Fibroblast of skin of scalp (primary cell): ENCODE measurements at places on chromosomes 11 and 22.

GRCh38 chr11:9126636-9127035 is 35.2 kb upstream of the SCUBE2 start:
- DNase-seq, result no peak

DNA sequence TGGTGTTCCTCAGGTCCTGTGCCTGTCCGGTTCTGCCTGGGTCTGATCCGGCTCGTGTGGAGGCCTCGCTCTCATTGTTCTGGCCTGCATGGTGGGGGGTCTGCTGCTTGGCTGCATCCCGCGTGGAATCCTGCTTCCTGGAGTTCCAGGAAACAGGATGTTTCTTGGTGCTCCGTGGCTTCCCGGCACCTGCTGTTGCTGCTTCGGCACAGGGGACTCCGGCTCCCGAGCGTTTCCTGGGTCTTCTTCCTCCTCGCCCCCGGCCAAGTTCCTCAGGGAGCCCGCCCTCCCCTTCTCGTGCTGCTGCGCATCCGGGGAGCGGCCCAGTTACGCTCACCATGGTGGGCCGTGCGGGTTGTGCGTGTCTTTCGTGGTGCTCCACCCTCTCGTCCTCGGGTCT is 29.9 kb downstream of the GLB1L2 start:
- DNase-seq, result no peak

DNA sequence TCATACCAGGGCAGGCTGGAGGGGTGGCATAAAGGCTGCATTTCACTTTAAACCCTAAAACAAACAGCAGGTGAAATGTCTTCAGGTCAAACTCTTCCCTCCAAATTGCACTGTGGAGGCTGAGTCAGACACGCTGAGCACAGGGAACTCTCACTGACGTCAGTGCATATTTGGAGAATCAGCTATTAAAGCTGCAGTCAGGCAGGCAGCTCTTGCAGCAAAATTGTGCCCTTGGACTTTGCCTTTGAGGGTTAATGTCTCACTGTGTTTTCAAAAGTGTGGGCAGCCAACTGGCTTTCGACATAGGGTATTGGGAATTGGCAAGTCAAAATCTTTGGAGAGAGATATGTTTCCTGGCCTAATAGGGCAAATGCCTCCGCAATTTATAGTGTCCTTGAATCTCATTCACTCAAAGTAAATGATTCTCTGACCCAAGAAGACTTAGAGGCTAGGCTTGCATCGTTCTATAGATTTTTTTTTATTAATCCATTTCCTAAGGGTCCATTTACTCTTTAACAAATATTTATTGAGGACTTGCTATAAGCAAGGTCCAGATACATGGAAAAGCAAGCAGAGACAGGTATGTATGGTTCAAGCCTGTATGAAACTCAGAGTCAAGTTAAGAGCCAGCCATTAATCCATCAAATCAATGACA is 27.7 kb upstream of the SMCO4 start:
- peak; percentile 52 for DNase-seq

DNA sequence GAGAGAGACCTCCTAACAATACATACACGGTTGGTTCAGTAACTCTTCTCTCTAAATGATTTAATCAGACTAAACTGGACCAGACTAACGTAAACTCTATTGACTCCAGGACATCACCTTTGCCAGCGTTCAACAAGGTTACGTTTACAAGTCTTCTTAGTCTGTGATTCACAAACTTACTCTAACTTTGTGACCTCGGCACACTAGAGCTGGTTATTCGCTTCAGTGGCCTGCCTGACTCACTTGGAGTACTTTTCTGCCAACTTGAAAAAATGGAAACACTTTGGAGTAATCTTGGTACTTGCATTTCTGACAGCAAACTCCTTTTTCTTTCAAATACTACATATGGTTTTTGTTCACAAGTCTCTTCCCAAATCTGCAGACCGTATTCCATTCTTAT is 26.2 kb downstream of the MTMR2 start:
- DNase-seq, result no peak

- no peak for DNase-seq
Measured at GRCh38 chr11:17646451-17647145, 72.8 kb upstream of the MYOD1 start.

DNA sequence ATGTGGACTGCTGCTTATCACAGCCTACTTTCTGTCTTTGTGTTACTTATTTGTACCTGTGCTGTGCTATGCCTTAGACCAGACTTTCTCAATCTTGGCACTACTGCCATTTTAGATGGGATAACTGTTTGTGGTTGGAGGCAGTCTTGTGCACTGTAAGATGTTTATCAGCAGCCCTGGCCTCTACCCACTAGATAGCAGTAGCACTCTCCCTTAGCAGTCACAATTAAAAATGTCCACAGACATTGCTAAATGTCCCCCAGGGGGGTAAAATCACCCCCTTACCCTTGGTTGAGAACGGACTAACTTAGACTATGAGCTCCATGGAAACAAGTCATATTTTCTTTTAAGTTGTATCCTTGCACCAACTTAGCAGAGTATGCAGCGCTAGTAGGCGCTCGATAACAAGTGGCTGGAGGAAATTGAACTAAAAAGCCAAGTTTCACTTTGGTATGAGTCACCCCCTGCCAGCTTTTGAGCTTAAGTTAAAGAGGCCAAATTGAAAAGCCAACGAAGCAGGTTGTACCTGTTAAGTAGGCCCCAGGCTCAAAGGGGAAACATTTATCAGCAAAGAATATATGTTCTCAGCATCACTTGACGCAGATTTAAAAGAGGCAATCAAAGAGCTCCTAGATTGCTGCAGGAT is 304.8 kb upstream of the SORL1-AS1 start:
- DNase-seq, result no peak

DNA sequence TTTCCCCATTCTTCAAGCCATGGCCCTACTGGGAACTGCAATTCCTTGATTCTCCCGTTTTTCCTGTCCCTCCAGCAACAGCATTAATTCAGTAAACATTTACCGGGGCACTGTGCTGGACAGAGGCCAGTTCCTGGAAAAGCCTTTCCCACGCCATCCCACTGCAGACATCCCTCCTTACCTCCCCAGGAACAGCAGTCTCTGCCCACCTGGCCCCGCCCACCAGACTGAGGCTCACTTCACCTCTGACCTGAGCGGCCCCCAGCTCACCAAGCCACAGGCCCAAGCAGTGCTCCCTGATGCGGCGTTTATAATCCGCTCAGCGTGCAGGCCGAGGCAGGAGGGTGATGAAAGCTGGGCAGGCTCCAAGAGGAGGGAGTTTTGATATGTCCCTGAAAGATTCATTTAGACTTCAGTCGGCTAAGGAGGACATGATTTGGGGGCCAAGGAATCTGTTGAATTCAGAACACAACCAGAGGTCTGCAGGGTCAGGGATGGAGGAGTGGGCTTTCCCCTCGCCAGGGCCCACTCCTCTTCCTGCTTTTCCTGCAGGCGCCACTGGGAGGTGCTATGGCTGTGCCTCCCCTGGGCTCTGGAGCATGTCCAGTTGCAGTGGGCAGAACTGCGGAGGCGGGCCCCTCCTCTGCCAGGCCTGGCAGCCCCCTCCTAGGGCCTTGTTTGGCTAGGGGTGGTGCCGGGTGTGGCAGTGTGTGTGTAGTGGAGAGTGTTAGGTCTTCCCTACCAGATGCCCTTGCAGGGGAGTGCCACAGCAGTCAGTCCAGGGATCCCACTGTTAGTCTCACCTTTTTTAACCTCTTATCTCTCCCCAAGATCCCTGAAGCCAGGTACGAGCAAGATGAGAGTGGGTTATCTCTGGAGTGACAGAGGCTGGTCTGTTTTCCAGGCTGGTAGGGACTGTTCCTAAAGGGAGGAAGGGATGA is 1.4 kb upstream of the TAGLN start:
- DNase-seq, result peak; percentile 87

- no peak for DNase-seq
Measured at GRCh38 chr22:46433318-46433717, 97.8 kb downstream of the TRMU start.

- DNase-seq, result peak; percentile 95
Measured at GRCh38 chr22:29031227-29032011, 30.2 kb downstream of the C22orf31 start.

DNA sequence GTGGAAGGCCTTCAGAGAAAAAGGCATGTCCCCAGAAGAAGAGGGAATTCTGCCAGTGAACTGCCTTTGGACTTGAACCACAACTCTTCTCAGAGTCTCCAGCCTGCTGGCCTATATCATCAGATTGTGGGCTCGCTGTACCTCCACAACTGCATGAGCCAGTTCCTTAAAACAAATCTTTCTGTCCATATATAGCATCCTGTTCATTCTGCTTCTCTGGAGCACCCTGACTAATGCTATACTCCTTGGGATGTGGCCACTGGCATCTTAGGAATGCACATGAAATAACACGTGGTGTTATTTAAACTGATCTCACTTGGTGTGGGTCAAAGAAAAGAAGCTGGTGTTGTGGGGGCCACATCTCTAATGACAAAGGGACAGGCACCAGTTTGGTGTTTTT is 58.3 kb upstream of the VSTM5 start:
- DNase-seq, result peak; percentile 97

GRCh38 chr11:95910638-95911368 is 13.1 kb downstream of the MTMR2 start:
- DNase-seq, result no peak

DNA sequence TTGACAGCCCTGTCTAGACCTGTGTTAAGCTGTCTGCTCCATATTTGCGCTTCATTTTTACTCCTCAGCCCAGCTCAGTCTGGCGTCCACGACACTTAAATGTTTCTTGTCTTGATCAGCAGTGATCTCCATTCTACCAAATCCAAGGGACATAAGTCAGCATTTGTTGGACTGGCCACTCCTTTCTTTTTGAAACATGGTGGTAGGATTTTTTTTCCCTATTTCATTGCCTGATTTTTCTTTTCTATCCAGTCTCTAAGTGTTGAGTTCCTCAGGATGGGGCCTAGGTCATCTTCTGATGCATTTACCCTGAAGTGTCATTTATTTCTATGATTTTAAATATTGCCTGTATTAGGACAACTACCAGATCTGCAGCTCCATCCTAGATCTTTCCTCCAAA is 873 bp downstream of the NCAPH2 start:
- no peak for DNase-seq

DNA sequence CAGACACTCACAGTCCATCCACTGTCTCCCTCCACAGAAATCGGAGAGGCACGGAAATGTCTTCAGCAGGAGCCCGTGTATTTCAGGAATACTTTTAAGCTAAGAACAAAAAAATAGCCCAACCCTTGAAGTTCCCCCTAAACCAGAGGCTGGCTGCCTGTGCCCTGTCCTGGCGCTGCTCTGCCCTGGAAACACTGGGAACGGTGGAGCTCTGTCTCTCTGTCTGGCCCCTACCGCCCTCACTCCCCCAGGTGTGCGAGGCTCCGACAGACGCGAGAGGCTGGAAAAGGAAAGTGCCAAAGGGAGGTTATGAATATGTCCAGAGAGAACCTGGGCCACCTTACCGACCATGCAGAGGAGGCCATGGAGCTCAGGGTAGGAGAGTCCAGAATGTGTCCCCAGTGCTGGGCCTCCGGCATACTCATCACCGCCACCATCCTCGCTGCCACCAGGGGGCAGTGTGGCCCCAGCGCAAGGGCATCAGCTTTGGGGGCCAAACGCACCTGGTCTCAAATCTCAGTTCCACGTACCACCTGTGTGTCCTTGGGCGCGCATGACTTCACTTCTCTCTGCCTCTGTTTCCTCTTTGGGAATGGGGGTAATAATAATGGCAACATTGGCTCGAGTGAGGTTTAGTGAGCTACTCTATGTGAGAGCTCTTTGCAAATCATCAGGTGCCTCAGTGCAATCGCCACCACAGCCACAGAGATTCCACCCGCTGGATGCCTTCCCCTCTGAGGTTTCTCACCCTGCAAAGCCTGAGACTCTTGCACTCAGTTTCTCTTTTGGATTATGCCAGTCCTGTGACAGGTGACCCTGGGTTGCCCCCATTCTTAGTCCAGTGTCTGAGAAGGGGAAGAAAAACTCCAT is 10.4 kb upstream of the SLCO2B1 start:
- peak; percentile 35 for DNase-seq

- no peak for DNase-seq
Measured at GRCh38 chr11:59415111-59415510, 11.1 kb downstream of the OR5A2 start.

DNA sequence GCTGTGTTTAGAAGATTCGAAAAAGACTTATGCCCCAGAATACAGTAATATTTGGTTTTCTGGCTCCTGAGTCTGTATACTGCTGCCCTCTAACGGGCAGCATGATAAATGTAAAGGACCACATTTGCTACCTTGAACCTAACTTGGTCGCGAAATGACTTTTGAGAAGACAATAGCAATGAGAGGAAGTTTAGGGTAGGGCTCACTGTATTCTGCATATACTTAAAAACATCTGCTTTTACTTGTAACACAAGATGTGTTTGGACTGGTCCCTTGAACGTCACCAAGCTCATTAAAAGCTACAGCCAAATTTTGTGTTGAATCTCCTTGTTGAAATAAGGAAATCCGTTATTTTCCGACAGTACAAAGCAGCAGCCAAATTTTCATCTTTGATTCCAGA is 309.1 kb downstream of the SWAP70 start:
- DNase-seq, result peak; percentile 78

- DNase-seq, result peak; percentile 60
Measured at GRCh38 chr22:32619614-32620426, 145.2 kb downstream of the FBXO7 start.

GRCh38 chr22:28923826-28924732 is 40.7 kb downstream of the ZNRF3 start:
- DNase-seq, result no peak

DNA sequence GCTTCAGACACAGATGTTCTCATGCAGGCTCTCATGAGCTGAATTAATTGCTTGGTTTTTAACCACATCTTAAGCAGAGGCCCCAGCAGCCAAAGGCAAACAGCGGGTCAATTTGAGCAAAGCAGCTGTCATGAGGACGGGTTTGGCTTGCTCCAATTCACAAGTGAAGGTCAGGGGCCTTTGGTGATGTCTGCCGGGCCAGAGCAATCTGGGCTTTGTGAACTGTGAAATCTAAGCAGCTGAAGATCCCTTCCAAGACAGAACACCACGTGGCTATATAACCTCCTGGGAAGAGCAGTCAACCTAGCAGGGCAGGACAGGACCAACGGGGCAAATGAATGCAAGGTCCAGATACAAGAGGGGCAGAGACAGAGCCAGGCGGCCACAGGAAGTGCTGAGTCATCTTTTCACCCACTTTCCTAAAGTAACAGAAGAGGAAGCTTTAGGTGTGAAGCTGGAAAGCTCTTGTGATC is 187.3 kb upstream of the B3GAT1 start:
- no peak for DNase-seq

DNA sequence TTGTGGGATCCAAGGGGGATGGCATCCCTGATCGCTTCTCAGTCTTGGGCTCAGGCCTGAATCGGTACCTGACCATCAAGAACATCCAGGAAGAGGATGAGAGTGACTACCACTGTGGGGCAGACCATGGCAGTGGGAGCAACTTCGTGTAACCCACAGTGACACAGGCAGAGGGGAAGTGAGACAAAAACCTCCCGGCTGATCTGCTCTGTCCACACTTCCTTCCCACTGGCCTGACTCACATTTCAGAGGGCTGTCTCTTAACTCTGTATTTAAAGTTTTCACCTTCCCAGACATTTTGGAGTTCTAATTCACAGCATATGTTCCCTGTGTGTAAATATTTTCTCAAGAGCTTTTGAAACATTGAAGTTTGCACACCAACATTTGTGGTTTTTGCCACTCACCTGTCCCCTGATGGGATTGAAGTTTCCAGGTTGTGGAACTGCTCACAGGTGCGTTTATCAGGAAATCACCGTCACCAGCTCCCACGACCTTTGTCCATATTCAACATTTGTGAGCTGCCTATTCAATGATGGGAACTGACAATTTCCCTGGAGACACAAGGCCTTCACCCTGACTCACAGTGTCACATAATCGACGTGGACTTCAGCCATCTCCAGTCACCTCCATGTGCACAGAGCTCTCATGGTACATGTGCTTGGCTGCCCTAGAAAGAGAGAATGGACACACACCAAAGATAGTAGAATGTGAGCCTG is 99.2 kb downstream of the VPREB1 start:
- no peak for DNase-seq
